ENCODE measurements at places on chromosomes 4 and X.

DNA sequence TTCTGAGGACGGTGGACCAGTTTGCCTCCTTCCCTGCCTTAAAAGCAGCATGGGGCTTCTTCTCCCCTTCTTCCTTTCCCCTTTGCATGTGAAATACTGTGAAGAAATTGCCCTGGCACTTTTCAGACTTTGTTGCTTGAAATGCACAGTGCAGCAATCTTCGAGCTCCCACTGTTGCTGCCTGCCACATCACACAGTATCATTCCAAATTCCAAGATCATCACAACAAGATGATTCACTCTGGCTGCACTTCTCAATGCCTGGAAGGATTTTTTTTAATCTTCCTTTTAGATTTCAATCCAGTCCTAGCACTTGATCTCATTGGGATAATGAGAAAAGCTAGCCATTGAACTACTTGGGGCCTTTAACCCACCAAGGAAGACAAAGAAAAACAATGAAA, 255.3 kb downstream of the RAPGEF2 start:
- no peak overlapping the region for H3K27ac ChIP-seq
- DNase-seq: no peak
- no peaks in the 10 kb centered on the region for H3K27me3 ChIP-seq
- H3K4me3 ChIP-seq: no peak overlapping the region

GRCh38 chrX:18855919-18856644, 127.8 kb downstream of the PHKA2 start:
- no peak overlapping the region for H3K4me3 ChIP-seq
- DNase-seq: no peak
- H3K36me3 ChIP-seq: no peaks in the 10 kb centered on the region
- no peak overlapping the region for H3K27ac ChIP-seq

GRCh38 chr4:128068918-128069317, 7.8 kb downstream of the LARP1B start:
- no peaks in the 10 kb centered on the region for H3K4me1 ChIP-seq
- no peak for DNase-seq
- no peak overlapping the region for H3K27ac ChIP-seq
- no peak overlapping the region for H3K4me3 ChIP-seq

- H3K36me3 ChIP-seq: no peaks in the 10 kb centered on the region
- H3K4me1 ChIP-seq: no peaks in the 10 kb centered on the region
- no peak for DNase-seq
- H3K27me3 ChIP-seq: peaks cover 32% of the 10 kb centered on the region
These were observed 97.0 kb downstream of the AFAP1 start for GRCh38 chr4:7842384-7843279.

All from naive B cell (primary cell).